ENCODE measurements at places on chromosomes 16 and 17.

DNA sequence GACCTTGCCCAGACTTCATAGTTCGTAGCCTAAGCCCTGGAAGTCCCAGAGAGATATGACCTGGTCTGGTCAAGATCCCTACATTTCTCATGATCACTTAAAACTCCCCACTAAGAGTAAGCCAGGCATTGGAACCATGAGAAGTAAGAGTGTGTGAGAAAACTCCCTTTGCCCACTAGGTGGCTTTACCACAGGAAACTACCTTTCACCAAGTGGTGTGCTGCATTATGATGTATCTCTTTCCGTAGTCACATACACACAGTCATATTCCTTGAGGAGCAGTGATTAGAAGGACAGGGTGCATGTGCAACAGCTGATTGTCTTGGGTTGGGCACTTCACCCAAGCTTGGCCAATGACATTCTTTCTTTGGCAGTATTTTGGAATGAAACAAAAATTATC lies 639.3 kb downstream of the KCNJ2 start:
- DNase-seq: no peak

GRCh38 chr17:7922269-7922844 lies 6.3 kb upstream of the RNF227 start:
- DNase-seq: no peak

- DNase-seq: no peak
Observed at GRCh38 chr17:45739786-45740185, 44.3 kb upstream of the CRHR1 start.

GRCh38 chr17:29840884-29841283 lies 89.1 kb downstream of the SSH2 start:
- DNase-seq: no peak

GRCh38 chr16:29641561-29641960 lies 21.5 kb upstream of the SPN start:
- peak; percentile 52 for DNase-seq
